ENCODE measurements at places on chromosomes 4 and X.

DNA sequence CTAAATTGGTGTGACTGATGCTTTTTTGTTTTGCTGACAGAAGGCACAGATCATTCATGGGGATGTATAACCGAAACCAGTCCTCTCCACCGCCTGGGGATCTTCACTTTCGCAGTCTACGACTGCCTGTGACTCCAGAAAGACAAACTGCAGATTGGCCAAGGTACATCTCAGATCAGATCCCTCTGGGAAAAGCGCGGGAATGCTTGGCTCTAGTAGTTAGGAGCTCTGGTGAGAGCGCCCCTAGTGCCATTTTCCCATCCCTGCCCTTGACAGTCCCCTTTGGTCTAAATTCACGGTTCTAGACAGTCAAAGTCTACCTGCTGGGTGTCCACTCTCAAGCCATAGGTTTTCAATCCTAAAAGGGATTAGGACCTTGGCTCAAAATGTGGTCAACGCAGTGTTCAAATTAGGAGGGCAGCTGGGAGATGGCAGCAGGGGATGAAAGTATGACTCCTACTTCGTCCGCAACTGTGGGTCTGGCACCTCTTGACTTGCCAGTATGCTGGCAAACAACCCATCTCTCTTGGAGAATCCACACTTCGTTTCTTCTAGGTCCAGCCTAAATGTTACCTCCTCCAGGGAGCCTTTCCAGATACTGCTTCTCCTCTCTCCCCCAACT lies 6.9 kb upstream of the HAND2 start:
- no peak for DNase-seq

- DNase-seq = no peak
Observed at GRCh38 chrX:72309297-72310071, 3.8 kb upstream of the CITED1 start.

GRCh38 chr4:56127716-56128115 lies 179.0 kb downstream of the CEP135 start:
- peak; percentile 46 for DNase-seq

DNA sequence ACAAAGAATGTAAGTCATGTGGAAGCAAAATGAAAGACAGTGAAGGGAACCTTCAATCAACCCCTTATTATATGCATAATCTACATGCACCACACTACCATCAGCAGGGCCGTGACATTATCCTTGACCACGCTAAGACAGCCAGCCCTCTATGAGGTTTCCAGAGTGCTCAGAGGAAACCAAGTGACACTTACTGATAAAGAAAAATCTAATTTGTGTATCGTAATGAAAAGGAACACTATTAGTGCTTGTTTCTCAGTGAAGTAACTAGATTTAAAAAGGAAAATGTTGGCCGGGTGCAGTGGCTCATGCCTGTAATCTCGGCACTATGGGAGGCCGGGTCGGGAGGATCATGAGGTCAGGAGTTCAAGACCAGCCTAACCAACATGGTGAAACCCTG lies 56.4 kb downstream of the ABCG2 start:
- DNase-seq = no peak

DNA sequence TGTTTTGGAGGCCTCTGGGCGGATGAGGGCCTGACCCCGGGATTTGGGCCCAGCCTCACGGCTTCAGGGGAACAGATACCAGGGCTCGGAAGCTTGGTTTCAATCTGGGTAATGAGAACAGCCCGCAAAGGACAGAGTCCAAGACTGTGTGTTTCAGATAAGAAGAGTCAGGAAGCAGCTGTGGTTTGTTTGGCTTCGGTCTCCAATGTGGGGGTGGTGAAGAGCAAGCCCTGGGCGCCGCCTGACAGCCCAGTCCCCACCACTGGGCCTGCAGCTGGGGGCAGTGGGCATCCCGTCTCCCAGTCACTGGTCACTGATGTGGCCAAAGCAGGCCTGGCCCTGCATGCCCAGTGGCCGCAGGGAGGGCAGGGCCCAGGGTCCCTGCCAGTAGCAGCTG lies 9.1 kb downstream of the WFS1 start:
- DNase-seq = no peak

DNA sequence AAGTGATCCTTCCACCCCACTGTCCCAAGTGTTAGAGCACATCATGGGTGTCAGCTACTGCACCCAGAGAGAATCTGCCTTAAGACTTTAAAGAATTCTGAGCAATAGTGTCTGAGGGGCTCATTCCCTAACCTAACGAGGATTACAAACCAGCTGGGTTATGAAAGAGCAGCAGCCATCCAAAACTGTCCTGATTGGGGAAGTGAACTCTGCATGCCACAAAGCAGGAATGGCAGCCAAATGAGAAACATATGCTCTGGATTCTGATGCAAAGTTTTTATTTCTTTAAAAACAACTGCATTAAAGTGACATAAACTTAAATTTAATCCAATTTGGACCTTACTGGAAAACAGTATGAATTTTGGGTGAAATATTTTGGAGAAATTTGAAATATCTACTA lies 103.2 kb downstream of the ANXA3 start:
- DNase-seq = peak; percentile 89

- DNase-seq = no peak
Observed at GRCh38 chr4:141131723-141132071, 1.6 kb downstream of the RNF150 start.

GRCh38 chr4:107255596-107255995 lies 219.5 kb upstream of the DKK2 start:
- DNase-seq = no peak

- DNase-seq = no peak
Observed at GRCh38 chr4:23613782-23614181, 276.1 kb downstream of the PPARGC1A start.

GRCh38 chrX:24025741-24026403 lies 1.1 kb downstream of the KLHL15 start:
- DNase-seq = peak; percentile 58

- no peak for DNase-seq
Observed at GRCh38 chr4:149203256-149204001, 612.2 kb downstream of the IQCM start.

DNA sequence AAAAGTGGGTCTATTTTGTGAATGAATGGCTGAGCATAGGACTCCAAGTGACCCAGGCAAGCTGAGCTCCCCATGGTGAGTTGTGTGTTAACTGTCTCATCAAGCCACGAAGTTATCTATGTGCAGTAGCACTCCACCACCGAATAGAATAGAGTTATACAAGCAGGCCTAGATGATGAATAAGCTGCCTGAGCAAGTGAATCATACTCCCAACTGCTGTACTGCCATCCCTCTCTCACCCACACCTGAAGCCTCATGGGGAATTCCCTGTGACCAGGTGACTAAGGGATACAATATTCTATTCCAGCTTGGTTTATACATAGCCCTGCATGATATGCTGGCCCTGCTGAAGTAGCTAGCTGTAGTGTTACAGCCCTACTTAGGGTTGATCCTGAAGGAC lies 38.7 kb downstream of the KDM5C start:
- peak; percentile 31 for DNase-seq

GRCh38 chrX:121028419-121028818 lies 19.0 kb upstream of the GLUD2 start:
- no peak for DNase-seq

- no peak for DNase-seq
Observed at GRCh38 chr4:110296892-110297291, 98.5 kb upstream of the ELOVL6 start.

DNA sequence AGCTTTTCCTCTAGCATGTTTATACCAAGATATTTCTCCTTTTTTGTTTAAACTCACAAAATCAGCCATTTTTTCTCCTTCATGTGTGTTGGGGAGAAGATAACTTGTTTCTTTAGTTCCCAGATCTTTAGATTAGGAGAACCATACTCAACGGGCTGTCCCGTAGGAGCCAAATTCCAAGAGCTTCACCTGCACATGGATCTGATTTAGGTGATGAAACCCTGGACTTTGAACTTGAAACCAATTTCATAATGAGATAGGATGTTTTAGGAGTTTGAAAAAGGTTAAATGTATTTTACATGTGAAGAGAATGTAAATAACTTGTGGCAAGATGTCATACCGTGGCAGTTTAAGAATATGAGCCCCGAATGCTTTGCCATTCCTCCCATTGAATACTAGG lies 280.0 kb upstream of the PCDH18 start:
- DNase-seq = no peak

DNA sequence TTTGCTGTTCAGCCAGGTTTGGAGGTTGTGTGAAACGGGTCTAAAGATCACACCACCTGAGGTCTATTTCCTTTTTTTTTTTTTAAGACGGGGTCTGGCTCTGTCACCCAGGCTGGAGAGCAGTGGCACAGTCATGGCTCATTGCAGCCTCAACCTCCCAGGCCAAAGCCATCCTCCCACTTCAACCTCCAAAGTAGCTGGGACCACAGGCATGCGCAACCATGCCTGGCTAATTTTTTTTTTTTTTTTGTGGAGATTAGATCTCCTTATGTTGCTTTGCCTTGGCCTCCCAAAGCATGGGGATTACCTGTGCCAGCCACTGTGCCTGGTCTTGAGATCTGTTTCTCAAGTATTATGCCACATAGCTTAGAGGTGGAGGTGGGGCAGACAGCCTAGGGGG lies 49.2 kb upstream of the ELOVL6 start:
- no peak for DNase-seq

- DNase-seq = no peak
Observed at GRCh38 chr4:41575207-41575606, 37.2 kb downstream of the LIMCH1 start.

GRCh38 chr4:47721892-47722575 lies 115.8 kb downstream of the CORIN start:
- DNase-seq = peak; percentile 34

GRCh38 chrX:154068560-154068959 lies 29.0 kb downstream of the MECP2 start:
- no peak for DNase-seq

DNA sequence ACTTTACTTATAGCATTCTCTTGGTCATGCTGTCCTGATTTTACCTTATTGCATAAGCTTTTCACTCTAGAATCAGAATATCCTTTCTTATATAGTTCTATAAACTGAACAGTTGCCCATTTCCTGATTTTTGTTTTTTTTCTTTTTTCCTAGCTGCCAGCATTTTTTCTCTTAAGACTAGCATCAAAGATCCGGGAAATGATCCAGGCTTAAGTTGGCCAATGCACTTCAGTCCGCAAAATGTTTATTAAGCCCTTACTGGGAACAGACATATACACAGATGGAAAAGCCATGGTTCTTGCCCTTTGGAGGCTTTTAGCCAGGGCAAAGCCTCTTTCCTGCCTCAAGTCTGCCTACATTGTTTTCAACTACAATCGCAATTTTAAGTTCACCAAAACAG lies 10.1 kb upstream of the BMP2K start:
- DNase-seq = peak; percentile 55

GRCh38 chr4:173202395-173202794 lies 33.8 kb downstream of the GALNT7 start:
- DNase-seq = no peak

- no peak for DNase-seq
Observed at GRCh38 chrX:6448003-6448402, 86.9 kb downstream of the VCX3A start.

GRCh38 chrX:16992951-16993350 lies 46.5 kb downstream of the REPS2 start:
- no peak for DNase-seq

GRCh38 chr4:141462361-141462760 lies 174.0 kb upstream of the IL15 start:
- DNase-seq = no peak

DNA sequence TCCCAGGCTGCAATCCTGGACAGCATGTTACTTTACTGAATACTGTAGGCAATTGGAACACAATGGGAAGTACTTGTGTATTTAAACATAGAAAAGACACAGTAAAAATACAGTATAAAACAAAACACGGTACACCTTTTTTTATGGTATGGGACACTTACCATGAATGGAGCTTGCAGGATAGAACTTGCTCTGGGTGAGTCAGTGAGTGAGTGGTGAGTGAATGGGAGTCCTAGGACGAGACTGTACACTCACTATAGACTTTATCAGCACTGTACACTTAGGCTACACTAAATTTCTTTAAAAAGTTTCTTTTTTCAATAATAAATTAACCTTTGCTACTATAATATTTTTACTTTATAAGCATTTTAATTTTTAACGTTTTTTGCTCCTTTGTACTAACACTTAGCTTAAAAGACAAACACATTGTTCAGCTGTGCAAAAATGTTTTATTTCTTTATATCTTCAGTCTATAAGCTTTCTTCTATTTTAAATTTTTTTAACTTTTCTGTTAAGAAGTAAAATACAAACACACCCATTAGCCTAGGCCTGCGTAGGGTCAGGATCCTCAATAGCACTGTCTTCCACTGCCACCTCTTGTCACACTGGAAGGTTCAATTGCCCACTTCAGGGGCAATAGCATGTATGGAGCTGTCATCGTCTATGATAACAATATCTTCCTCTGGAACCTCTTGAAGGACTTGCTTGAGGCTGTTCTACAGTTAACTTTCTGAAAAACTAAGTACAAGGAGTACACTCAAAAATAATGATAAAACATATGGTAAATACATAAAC lies 293.5 kb upstream of the FSTL5 start:
- DNase-seq = no peak

DNA sequence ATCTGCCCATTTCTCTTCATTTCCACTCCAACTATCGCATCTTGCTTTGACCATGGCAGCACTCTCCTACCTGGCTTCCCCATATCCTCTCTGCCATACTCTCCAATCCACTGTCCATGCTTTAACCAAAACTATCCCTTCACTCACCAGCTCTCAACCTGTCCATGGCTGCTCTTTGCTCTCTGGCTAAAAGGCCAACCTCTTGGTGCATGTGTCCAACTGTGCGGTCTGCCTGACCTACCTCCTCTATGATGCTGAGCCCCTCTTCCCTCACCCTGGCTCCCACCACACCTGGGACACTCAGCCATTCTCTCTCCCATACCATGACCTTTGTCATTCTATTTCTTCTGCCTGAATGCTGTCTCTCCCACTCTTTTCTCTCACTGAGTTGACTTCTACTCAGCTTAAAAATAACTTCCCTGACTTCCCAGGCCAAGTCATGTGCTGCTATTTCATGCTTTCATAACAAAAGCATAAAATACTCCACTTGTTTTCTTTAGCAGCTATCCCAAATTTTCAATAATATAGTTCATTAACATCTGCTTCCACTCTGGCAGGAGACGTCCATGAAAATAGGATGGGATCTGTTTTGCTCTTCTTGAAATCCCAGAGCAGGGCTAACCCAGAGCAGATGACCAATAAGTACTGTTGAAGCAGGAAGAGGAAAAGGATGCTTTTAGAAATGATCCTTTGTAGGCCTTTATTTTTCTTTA lies 29.8 kb upstream of the KLF3 start:
- no peak for DNase-seq

DNA sequence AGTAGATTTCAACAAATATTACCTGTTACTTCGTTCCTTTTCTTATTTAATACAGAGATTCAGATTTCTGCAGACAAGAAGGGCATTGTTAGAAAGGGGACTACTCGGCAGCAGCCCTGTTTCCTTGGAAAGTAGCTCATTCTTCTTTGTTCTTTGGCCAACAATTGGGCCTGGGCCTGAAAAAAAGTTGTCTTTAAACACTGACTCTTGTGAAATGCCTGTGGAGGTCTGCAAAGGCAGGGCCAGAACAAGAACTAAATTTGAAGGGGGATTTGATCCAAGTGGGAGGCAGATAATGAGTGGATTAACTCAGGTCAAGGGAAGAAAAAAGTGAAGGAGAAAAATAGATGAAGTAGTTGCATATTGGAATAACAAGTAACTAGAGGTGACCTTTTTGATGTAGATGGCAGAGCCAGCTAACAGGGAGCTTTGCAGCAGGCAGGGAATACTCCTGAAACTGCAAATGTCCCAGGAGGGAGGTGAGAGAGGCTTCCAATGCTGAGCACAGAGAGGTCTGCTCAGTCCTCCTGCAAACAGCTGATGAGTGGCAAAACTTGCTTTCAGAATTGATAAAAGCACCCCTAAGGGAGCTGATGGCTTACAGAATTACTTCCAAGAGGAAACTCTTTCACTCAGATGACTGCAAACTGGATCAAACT lies 393.2 kb upstream of the HS3ST1 start:
- no peak for DNase-seq

Measured in fibroblast of skin of abdomen (primary cell).